ENCODE measurements at places on chromosomes 3 and 15.

DNA sequence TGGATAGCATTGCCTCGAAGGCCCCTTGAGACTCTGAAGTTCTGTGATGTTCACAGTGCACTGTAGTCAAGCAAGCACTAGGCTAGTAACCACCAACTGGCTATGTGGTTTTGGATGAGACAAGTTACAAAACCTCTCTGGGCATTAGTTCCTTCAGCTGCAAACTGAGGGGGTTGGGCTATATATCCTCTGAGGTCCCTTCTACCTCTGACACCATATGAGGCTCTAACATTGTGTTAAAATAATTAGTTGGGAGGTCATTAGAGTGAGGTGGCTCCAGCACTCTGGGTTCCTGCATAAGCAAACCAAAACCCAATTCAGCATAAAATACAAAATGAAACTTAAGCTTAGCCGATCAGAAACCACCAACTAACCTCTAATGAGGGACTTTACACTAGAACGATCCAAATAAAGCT is 209.5 kb upstream of the LRRN1 start:
- DNase-seq, result no peak

DNA sequence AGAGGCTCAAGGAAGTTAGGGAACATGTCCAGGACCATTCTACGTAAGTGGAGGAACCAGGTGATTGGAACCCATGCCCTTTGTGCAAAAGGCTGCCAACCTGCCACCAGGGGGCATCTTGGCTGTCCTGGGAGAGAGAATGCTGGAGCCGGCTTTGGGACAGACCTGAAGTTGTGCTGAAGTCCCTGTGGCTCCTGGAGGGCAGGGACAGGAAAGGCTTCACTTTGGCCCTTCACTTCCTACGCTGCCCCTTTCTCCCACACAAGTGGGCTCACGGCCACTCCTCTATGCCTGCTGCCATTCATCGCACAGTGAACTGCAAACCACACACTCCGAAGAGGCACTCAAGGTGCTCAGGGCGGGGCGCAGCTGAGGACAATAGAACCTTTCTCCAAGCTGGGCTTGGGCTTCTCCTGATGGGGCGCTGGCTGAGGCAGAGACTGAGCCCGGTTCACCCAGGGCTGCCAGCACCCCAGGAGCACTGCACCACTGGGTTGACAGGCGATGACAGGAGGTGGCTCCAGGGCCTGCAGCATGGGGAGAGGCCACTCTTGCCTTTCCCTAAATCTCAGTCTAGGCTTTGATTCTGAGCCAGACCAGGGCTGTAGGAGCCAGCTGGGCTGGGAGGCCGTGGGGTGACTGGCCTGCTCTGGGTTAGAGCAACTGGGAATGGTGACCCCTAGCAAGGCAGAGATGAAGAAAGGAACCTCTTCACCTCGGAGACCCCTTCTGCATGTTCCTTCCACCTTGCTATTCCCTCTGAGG is 8.4 kb downstream of the SHF start:
- no peak for DNase-seq

GRCh38 chr3:129974833-129975704 is 549 bp downstream of the TRH start:
- DNase-seq, result no peak

GRCh38 chr15:25541228-25541627 is 102.4 kb upstream of the UBE3A start:
- no peak for DNase-seq

DNA sequence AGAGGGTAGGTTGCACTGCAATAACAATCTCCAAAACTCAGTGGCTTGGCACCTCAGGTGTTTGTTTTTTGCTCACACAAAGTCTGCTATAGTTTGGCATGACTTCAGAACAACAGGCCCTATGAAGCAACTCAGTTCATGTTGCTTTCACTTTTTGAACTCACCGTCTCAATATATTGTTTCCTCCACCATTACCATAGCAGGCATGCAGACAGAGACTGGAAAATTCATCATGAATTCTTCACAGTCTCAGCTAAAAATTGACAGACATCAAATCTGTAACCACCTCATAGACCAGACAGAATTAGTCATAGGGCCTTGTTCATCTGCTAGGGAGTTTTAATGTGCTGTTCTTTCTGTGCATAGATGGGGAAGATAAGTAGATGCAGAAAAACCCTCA is 161.4 kb upstream of the POU1F1 start:
- DNase-seq, result no peak

GRCh38 chr3:114639171-114639570 is 345.3 kb downstream of the TIGIT start:
- DNase-seq, result no peak

GRCh38 chr15:63381301-63382204 is at the start of gene CA12:
CA12 (minus strand) TSS chr15:63381846; CDS start chr15:63381720, 126 bp downstream.
- DNase-seq, result no peak

DNA sequence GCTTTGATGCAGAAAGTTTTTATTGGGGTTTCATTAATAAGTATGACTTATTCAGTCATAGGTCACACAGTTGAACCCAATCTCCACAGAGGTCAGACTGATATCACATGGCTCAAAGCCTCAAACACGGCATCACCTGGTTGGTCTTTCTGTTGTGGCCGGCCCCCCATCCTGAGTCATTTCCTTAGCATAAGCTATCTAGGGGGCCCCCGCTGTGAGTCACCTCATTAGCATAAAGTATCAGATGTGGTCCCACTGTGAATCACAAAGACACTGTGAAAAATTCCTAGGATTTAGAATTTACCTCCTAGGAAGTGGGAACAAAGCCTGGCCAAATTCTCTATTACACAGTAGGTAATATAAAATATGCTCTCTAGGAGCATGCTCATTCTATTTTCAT is 502.2 kb downstream of the PYDC2 start:
- no peak for DNase-seq

- DNase-seq, result peak; percentile 21
Observed at GRCh38 chr15:80202016-80202315, 49.2 kb downstream of the FAH start.

DNA sequence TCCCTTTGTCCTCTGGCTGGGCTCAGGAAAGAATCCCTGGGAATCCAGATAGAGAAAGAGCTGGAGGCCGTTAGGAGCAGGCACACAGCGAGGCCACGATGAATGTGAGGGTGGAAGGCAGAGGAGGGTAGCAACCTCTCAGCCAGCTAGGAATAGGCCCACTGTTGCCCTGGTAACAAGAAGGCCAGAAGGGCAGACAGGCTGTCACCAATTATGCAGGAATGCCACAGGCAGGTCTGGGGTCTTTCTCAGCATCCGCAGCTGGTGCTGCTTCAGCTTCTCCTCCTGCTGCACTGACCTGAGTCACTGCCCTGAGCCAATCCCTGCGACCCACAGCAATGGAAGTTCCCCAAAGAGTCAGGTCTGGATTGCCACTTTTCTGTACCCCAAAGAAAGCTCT is 62.8 kb upstream of the C3orf80 start:
- peak; percentile 77 for DNase-seq

- DNase-seq, result no peak
Observed at GRCh38 chr15:101401286-101401685, 88.2 kb downstream of the PCSK6 start.

DNA sequence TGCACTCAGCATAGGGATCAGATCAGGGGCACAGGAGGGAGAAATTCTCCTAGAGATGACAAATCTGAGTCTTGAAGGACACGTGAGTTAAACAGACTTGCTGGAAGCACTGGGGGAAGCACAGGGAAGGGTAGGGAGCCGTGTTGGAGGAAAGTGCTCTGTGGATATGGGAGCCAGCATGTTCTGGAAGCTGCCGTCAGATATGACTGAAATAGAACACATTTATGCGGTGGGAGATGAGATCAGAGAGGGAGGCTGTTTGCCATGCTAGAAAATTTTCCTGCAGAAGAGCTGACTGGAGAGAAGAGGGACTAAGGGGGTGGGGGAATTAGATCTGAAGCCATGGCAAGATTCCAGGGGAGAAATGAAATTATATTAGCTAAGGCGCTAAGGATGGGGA is 1.8 kb downstream of the TAMM41 start:
- DNase-seq, result no peak

- DNase-seq, result no peak
Observed at GRCh38 chr15:58573270-58573669, 141.5 kb downstream of the LIPC start.

GRCh38 chr15:34335176-34336032 is 2.2 kb downstream of the SLC12A6 start:
- DNase-seq, result no peak

DNA sequence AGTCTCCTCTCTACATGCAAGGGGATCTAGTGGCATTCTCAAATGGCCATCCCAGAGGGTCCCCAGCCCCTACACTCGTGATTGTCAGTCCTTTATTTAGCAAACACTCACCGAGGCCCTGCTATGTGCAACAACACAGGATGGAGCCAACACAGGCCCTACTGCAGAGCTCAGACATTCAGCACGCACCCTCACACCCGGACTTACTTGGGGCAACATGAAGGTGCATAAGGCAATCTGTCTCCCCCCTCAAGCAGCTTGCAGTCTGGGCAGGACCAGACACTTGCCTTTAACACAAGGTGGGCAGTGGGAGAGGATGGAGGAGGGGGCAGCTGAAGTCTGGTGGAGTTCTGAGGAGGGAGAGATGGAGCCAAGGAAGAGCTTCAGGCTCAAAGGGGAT is 258.4 kb downstream of the XXYLT1 start:
- no peak for DNase-seq

GRCh38 chr15:39211108-39211979 is 369.5 kb upstream of the THBS1 start:
- no peak for DNase-seq

DNA sequence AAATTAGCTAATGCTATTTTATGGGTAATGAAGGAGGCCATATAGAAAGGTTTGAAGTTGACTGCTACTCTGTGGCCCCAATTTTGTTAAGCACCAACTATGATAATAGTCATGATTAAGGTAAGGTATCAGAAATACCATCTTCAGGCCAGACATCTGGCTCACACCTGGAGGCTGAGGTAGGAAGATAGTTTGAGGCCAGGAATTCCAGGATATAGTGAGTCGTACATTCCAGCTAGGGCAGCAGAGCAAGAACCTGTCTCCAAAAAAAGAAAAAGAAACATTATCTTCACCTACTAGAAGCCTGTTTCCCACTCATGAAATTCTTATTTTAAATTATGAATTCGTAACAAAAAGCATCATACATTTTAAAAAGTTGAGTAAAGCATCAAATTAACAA is 64.4 kb downstream of the LRRC28 start:
- no peak for DNase-seq

DNA sequence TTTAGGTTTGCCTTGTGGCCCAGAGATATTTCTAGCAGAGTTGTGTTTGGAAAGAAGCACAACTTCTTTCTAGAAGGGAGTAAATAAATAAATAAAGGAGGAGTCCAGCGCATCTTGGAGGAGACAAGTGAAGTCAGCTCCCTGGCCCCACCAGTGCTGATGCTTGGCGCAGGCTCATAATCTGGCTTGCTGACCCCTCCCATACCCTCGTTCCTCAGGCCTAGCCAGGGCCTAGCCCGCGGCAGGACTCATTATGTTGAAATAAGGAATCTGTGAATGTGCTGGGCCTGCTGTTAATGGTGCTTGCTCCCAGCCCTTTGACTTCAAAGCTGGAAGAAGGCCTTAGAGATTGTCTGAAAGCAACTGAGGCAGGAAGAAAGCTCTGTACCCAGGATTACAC is 3.1 kb downstream of the ZNF710 start:
- no peak for DNase-seq

GRCh38 chr15:67120839-67121643 is 55.6 kb downstream of the SMAD3 start:
- peak; percentile 98 for DNase-seq

DNA sequence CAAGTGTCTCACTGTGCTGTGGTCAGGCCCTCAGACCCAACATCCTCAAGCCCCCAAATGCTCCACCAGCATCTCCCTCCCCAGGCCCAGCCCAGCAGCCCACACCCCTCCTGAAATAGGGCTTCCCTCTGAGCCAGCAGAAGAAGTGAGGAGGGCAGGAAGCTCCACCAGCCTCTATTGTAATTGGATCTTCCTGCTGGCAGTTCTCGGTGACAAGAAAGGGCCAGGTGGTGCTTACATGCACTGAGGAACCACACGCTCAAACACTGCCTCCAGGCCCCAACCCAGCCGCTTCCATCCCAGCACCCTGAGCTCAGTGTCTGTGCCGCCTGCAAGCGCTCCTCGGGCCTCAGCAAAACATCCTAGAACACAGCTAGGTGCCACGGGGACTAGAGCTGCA is 96.7 kb downstream of the ATP10A start:
- peak; percentile 60 for DNase-seq

GRCh38 chr3:195284842-195285241 is 13.9 kb upstream of the XXYLT1 start:
- DNase-seq, result no peak

DNA sequence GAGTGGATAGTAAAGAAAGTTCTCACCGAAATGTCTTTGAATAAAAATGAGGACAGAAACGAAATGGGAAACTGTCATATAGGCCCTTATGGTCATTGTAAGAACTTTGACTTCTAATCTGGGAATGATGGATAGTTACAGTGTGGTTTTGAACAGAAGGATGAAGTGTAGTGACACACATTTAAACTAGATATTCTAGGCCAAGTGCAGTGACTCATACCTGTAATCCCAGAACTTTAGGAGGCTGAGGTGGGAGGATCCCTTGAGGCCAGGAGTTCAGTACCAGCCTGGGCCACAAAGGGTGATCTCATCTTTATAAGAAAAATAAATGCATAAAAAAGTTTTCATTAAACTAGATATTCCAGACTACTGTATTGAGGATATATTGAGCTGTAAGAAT is 452.8 kb downstream of the ROBO1 start:
- DNase-seq, result no peak

DNA sequence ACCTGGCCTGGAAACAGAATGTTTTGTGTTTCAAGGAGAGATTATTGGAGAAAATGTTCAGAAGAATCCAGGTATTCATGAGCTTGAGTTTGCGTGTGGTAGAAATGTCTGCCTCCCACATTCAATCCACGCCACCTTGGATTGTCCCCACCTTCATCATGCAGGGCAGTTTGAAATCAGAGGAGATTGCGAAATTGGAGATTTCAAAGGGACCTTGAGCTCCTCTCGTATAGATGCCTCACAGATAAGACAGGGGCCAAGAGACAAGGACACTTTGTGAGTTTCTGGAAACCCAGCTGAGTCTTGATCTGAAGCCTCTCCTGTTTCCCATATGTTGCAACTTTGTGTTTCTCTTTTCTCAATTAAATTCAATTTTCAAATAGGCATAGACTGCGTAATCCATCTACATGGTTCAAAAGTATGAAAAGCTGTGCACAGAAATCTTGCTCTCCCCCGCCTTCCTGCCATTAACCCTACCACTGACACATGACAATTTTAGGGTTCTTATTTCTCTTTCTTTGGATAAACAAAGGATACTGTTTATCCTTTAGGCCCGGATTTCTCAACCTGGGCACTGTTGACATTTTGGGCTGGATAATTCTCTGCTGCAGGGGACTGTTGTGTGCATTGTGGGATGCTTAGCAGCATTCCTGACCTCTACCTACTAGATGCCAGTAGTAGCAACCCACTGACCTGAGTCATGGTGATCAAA is 53.8 kb downstream of the CMTM8 start:
- no peak for DNase-seq
